Neural cell (in vitro differentiated cells): ENCODE measurements at places on chromosomes 3 and 15. TPM values are rescaled to one million over a fixed set of nuclear protein-coding genes. Genes with fewer than 3 reads are reported as not detected.

The RPP25 gene
- 2.8 and 4.5 TPM in 2 replicates for polyA plus RNA-seq

The POU1F1 gene
- not detected in 2 replicates for polyA plus RNA-seq

The CD86 gene
- polyA plus RNA-seq, result 0.40 TPM in 1 of 2 replicates, not detected in the other

The CLDN18 gene
- polyA plus RNA-seq, result not detected in 2 replicates

The CASR gene
- polyA plus RNA-seq, result not detected in 2 replicates

The SERPINI2 gene
- 1.3 and 1.7 TPM in 2 replicates for polyA plus RNA-seq

The TMEM158 gene
- polyA plus RNA-seq, result 7.9 and 11.1 TPM in 2 replicates

The NR2E3 gene
- polyA plus RNA-seq, result not detected in 2 replicates

The SLITRK3 gene
- 1.2 and 1.8 TPM in 2 replicates for polyA plus RNA-seq
